ENCODE measurements at places on chromosomes 12 and 14.

DNA sequence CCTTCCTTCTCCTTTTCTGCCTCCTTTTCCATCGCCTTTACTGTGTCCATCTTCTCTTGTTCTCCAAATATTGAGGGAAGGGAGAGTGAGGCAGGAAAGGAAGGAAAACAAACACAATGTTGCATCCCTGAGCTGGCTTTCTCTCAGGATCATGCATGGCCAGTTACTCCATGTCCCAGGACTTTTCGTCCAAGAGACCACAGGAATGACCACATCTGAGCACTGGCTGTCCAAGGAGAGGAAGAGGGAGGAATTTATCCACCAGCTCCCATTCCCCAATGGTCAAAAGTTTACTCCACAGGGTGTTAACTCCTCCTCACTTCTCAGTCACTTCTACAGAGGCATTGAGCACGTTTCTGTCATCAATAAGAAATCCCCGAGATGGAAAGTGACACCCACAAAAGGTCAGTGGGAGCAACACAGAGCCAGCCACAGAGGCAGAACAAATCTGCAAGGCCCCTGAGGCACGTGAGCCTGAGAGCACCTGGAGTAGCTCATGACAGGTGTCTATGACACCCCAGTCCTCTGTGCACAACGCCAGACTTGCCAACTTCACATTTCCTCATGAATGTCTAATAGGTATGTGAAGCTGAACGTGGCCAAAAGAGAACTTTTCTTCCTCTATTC is 177.3 kb upstream of the NUDT4 start:
- DNase-seq, result no peak

DNA sequence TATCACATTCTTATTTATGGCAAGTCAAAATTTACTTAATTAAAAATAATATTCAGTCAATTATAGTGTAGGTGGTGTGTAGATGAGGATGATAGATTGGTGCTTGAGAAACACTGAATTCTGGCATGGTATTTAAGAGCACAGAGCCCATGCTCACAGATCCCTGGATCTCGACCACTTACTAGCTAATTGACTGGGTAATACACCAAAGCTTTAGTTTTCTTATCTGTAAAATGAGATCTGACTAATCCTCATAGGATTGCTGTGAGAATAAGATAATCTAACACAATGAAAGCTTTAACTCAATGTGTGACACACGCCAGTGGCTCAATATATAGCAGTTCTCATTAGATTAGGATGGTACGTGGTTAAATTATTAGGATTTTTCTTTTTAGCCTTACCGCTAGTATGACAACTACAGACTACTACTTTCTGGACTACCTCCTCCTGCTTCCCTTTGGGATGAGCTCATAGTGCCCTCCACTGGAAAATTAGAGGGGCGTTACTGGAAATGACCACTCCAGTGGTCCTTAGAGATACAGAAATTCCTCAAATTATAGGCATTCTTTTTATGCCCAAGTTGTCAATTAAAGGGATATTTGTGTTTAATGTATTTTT is 482.8 kb upstream of the TBX3 start:
- DNase-seq, result no peak

DNA sequence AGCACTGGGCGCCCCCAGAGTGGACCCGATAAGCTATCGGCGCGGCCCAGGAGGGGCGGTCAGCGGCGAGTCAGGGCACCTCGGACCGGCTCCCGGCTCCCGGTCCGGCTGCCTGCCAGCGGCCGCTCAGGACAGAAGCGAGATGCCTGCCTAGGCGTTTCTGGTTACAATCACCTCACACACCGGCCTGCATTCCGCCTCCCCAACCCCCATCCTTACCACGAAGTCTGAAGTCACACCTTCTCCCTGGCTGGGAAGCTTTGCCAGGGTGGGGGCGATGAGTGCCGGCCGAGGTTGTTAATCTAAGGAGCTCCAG is 42.6 kb upstream of the TBX5 start:
- no peak for DNase-seq

DNA sequence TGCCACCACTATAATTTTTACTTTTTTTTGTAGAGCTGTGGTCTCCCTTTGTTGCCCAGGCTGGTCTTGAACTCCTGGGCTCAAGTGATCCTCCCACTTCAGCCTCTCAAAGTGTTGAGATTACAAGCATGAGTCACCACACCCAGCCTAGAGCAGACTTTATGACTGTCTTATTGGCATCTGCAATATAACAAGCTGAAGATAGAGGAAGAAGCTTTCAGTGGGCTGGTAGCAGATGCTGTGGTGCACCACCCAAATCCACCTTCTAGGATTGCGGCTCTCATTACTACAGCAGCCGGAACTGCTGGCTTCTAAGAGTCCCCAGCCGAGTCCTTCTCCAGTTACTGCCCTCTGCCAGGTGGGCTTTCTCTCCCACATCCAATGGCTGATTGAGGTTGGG is 7.6 kb upstream of the STK38L start:
- no peak for DNase-seq

GRCh38 chr14:100822013-100822412 is 3.9 kb upstream of the MEG3 start:
- DNase-seq, result no peak

GRCh38 chr12:106195621-106196027 is 52.2 kb downstream of the CKAP4 start:
- DNase-seq, result no peak

DNA sequence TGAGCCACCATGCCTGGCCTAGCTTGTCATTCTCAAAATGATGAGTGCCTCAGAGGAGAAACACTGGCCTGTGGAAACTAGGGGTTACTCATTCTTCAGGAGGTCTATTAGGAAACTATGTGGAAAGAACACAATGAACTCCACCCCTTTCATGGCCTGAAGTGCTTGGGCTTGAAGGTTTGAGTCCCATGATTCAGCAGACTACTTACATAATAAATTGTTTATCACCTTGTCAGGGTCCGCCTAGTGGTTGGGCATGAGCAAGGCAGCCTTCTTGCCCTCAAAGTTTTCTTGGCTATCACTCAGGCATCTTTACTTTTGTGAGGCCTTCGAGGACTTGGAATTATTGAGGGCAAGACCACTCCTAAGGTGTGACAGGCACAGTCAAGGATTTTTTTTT is 251.2 kb downstream of the ACSS3 start:
- no peak for DNase-seq

DNA sequence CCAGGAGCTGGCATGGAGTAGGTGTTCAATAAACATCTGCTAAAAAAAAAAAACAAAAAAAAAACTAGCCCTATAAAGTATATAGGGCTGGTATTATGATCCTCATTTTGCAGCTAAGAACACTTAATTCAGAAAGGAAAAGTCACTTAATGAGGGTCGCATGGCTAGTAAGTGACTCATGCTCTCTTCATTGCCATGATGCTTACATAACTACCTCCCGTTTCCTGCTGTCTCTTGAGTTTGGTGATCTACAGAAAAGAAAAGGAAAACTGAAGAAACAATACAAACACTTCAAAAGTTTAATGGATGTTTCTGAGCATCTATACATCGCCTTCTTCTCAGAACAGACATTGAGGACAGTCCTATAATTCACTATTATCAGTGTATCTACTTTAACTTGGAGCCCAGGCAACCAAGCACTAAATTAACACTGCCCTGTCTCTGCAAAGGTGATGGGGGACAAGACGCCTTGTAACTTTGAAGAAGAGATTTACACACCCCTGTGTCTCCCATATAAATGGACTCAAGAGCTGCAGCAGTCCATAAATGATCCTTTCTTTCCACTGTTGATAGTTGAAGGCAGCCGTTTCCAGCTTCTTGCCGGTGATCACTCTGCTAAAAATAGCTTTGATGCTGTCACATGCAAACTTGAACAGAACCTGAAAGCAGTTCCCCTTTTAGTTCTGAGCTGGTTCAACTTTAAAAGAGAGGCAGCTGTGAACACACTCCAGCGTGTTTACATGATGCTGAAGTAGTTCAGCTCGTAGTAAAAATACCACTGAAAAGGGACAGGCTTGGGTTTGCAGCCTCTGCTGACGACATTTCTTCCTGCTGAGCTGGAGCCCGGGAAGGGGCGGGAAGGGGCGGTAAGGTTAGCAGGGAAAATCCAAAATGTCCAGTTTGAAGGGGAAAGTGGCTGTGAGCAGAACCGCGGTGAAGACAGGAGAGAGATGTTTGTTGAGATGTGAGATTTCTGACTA is 113.3 kb downstream of the FOXN3 start:
- no peak for DNase-seq

DNA sequence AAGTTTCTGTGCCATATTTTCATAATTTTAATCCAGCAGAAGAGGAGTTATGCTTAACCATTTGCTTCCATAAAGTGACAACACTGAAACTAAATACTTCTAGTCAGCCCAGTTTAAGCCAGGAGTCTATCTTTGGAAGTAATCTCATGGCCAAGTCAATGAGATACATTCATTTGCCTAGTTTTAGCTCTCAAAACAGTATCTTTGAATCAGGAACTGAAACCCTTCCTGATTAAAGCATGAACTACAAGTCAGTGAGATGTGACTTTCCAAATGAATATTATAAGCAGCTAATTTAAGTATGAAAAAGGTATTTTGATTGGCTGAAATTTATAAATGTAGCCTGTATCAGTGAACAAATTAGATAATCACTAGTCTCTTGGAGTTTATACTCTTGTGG is 491.5 kb downstream of the SLC6A15 start:
- DNase-seq, result no peak

GRCh38 chr12:26114720-26115401 is 10.0 kb downstream of the BHLHE41 start:
- no peak for DNase-seq

DNA sequence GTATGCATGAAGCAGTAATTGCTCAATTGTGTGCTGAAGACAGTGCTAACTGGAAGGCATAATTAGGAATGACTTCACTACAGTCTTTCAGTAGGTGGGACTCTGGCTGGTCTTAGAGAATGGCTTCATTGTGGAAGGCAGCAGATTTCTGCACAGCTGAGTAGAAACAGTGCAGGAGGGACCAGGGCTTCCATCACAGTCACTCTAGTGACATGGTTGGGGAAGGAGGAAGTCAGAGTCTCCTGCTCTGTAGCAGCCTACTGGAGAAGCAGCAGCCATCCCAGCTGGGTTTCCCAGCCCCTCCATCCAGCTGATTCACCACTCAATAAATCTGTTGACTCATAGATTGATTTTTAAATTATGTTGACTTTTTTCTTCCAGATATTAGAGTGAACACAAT is 80.6 kb upstream of the DBX2 start:
- no peak for DNase-seq

DNA sequence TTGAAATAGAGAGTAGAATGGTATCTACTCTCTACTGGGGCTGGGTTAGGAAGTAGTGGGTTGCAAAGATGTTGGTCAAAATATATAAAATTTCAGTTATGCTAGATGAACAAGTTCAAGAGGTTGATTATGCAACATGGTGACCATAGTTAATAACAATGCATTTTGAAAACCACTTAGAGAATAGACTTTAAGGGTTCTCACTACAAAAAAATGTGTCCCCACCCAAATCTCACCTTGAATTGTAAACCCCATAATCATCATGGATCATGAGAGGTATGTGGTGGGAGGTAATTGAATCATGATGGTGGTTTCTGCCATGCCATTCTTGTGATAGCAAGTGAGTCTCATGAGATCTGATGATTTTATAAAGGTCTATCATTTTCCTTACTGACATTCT is 94.0 kb downstream of the C12orf50 start:
- no peak for DNase-seq

DNA sequence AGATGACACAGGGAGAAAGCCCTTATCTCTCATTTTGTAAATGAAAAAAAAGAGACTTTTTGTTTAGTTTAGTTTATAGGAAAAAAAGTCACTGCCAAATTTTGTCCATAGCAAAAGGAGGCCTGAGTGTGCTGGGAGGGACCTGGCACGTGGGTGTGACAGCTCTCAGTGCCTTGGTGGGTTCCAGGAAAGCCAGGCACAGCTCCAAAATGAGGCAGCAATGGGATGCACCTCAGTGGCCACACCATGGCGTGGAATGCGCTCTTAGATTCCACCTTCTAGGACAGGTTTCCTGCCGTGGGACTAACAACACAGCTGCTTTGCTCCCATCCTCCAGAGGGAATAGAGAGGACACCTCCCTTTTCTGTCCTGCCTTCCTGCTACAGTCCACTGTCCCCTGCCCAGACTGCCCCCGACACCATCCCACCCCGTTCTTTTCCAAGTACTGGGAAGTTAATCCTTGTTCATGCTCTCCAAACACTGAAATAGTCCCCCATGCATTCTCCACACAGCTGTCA is 207.6 kb downstream of the EMP1 start:
- DNase-seq, result no peak

- DNase-seq, result no peak
These were observed 86.5 kb downstream of the DHRS2 start for GRCh38 chr14:23722675-23723074.

DNA sequence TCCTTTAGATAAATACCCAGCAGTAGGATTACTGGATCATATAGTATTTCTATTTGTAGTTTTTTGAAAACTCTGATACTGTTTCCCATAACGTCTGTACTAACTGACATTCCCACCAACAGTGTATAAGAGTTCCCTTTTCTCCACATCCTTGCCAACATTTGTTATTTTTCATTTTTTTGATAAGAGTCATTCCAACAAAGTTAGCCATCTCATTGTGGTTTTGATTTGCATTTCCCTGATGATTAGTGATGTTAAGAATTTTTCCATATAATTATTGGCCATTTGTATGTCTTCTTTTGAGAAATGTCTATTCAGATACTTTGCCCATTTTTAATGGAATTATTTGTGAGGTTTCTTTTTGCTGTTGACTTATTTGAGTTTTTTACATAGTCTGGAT is 486.0 kb downstream of the FLRT2 start:
- DNase-seq, result no peak

DNA sequence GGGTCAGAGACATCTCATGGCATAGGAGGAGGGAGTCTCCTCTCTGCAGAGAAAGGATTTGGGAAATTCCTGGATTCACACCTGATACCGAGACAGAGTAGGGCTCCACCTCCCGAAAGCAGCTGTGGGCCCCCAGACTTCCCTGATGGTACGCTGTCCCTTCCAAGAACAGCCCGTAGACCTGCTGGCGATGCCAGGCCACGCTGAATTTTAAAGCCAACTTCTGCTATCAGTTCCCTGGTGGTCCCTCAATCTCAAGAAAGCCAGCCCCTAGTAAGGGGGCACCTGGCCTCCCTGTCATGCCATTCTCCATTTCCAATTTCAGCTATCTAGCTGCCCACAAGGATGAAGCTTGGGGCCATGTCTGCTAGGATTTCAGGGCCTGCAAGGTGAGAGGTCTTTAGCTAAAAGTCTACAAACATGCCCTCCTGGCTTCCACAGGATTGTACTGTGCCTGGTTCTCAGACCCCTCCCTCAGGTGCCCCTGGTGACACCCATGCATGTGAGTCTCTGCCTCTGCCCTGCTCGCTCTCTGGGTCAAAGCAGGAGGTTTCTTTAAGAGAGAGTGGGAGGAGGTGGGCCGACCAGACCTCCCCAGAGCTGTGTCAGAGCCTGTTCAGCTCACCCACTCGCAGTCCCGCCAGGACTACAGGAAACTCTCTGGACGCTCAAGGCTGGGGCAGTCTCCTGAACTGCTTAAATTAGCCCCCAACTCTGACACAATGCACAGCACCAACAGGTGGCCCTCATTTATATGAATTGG is 30.5 kb downstream of the ANO2 start:
- DNase-seq, result no peak

- DNase-seq, result no peak
These were observed 46.9 kb downstream of the PHLDA1 start for GRCh38 chr12:75984577-75985182.

Data from stimulated activated CD4-positive, alpha-beta T cell treated with anti-CD3 and anti-CD28 coated beads, Interleukin-4, amount 100 ng/mL, for 48 hours (primary cell).